Sigmoid colon (tissue), 7 donors: ENCODE measurements at places on chromosomes 5 and 9.
A peak's percentile ranks its signal among the peaks of the same experiment; 100 is the strongest.

GRCh38 chr5:115379622-115380344, 83.3 kb upstream of the CCDC112 start:
- DNase-seq, result no peak

DNA sequence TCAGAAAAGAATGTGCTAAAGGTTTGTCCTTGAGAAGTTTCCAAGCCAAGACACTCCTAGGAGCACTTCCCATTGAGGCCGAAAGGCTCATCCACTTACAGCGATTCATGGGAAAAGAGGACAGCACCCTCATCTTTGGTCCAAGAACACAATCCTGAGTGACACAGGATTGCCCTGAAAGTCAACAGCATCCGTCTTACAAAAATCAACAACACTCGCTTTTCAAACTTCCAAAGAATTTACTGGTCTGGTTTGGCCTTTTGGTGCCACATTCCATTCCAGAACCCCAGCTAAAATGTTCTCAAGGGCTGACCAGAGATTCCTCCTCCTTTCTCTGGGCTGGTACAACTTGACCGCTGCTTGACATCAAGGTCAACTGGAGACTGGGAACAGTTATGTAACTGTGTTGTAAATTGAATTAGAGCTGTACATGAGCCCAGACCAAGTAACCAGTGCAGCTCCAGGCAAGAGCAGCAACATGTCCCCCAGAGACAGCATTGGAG, 415.8 kb upstream of the PIK3R1 start:
- peak; percentile 84 for DNase-seq

- DNase-seq, result no peak
These were observed 24.7 kb downstream of the DNAH5 start for GRCh38 chr5:13919786-13920185.

DNA sequence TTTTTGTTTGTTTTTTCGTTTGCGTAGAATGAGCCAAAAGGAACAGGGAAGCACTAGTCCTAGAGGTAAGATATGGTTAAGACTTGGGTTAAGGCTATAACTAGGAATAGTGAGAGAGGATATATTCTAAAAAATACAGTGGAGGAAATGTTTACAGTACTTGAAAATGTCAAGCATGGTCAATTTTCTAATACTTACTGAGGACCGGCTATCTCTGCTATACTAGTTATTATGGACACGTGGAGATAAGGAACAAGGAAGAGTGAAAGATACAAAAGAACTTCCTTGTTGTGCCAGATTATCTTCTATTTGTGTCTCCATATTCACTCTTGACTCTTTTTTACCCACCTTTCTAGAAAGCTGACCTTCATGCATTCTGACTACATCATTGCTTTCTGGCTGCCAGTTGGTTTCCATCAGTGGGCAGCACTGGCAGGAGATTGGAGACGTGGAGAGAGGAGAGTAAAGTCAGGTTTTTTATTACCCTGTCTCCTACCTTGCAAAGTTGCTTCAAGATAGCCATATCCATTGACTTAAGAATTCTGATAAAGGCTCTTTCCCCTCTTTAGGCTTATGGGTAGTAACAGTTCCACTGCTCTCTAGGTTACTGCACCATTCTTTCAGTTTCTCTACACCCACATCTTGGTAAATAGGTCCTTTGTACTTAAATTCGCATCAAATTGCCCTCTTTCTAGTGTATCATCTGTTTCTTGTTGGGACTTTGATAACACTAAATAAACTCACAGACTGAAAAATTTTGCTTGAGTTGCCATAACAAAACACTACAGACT, 9.0 kb upstream of the RFX3 start:
- DNase-seq, result no peak

DNA sequence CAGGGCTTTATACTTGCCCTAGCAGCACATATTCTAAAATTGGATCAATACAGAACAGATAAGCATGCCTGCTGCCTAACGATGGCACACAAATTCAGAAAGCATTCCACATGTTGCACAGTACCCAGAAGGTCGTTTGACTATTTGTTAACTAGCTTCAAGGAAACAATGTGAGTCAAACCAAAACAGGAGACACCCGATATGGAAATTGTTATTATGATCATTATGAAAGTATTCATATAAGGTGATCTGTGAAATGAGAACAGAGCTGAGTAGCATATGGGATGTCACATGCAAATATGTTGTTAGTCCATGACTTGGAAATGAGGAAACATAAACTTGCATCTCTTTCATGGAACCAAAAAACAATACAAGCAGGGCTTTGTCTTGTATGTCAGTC, 56.3 kb upstream of the BICD2 start:
- no peak for DNase-seq

- no peak for DNase-seq
These were observed 378.9 kb downstream of the RAB3C start for GRCh38 chr5:58961631-58962280.

DNA sequence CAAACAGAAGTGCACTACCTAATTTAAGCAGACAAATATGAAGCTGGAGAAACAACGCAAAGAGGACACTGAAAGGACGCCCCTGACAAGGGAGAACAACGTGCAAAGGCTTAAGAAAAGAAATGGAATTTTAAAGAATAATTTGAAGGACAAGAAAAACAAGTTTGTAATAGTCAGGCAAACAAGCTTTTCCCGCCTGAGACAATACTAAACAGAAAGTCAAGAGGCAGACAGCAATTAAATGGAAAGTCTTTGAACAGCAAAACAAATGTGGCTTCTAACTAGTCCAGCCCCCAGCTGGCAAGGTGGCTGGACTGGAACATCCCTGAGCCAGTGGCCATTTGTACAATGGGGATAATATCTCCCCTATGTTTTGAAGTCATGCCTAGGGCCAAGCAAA, 63.3 kb downstream of the SIL1 start:
- DNase-seq, result no peak

DNA sequence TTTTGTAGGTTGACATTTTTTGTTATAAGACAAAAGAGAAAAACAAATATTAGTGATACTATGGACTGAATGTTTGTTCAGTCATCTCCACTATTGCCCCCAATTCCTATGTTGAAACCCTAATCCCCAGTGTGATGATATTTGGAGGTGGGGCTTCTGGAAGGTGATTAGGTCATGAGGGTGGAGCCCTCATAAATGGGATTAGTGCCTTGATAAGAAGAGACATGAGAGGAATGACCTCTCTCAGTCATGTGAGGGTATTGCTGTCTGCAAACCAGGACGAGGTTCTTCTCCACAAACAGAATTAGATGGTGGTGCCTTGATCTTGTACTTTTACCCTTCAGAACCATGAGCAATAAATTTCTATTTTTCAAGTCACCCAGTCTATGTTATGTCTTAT, 34.5 kb upstream of the KLF9 start:
- DNase-seq, result no peak

DNA sequence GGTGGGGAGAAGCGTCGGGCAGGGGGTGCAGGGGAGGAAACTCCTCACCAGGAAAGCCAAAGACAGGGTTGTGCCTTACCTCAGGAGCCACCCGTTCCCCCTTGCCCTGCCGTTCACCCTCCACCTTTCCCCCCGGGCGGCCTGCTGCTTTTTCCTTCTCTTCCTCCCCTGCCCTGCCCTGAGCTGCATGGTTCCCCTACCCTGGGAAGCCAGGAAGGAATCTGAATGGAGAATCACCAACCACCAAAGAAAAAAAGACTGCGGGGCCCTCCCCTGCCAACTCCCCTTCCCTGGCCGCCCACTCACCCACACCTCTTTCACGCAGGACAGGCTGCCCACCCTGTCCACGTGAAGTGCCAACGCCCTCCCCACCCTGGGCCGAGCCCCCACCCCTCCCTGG, 820 bp upstream of the NFX1 start:
- no peak for DNase-seq

- no peak for DNase-seq
These were observed 488.4 kb downstream of the ENC1 start for GRCh38 chr5:74152136-74152535.

GRCh38 chr5:140795259-140795641, 598 bp downstream of the PCDHA2 start:
- no peak for DNase-seq
